Vagina (tissue), 2 donors: ENCODE measurements at places on chromosomes 4 and X. TPM values are rescaled to one million over a fixed set of nuclear protein-coding genes. Genes with fewer than 3 reads are reported as not detected.
A peak's percentile ranks its signal among the peaks of the same experiment; 100 is the strongest.

- H3K4me3 ChIP-seq: no peak overlapping the region
- no peak overlapping the region for H3K27ac ChIP-seq
- DNase-seq: no peak
- no peaks in the 10 kb centered on the region for H3K27me3 ChIP-seq
- no peaks in the 10 kb centered on the region for H3K36me3 ChIP-seq
- no peaks in the 10 kb centered on the region for H3K4me1 ChIP-seq
Observed at GRCh38 chr4:188779581-188779980, 640.3 kb downstream of the TRIML1 start.

GRCh38 chrX:115364670-115365069, 75.2 kb downstream of the LUZP4 start:
- no peak for DNase-seq
- H3K4me1 ChIP-seq: no peaks in the 10 kb centered on the region
- no peaks in the 10 kb centered on the region for H3K27me3 ChIP-seq
- no peaks in the 10 kb centered on the region for H3K36me3 ChIP-seq
- no peak overlapping the region for H3K27ac ChIP-seq
- H3K4me3 ChIP-seq: no peak overlapping the region

- no peak overlapping the region for H3K27ac ChIP-seq
- no peaks in the 10 kb centered on the region for H3K27me3 ChIP-seq
- no peaks in the 10 kb centered on the region for H3K36me3 ChIP-seq
- H3K4me1 ChIP-seq: peaks cover 5% of the 10 kb centered on the region
- no peak for DNase-seq
Observed at GRCh38 chr4:54082168-54082567, 17.8 kb upstream of the CHIC2 start.

DNA sequence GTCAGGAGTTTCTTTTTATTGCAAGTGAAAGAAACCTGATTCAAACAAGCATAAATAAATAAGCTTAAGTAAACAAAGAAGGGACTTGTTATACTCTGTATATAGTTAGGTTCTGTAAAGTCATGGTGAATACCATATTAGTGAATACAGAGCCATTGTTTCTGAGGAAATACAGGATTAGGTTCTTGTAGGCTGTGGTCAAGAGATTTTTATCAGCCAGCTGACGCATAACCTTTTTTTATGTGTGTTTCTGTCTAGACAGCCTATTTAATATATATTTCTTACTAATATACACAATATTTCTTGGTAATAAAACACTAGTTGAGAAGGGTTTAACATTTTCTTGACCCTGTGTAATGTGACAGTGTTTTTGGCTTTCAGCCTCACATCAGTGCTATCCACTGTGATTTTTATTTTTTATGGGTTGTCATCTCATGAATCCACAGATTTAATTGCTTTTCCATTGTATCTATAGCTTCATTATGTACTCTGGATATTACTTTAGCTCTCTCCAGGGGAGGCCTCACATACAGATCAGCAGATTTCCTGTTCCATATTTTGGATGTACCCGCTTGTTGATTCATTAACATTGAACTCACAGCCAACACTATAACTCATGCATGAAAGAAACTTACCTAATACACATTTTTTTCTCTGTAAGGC, 8.0 kb downstream of the HERC3 start:
- H3K27ac ChIP-seq: peak overlapping the region; percentile 54
- no peaks in the 10 kb centered on the region for H3K27me3 ChIP-seq
- H3K4me3 ChIP-seq: no peak overlapping the region

DNA sequence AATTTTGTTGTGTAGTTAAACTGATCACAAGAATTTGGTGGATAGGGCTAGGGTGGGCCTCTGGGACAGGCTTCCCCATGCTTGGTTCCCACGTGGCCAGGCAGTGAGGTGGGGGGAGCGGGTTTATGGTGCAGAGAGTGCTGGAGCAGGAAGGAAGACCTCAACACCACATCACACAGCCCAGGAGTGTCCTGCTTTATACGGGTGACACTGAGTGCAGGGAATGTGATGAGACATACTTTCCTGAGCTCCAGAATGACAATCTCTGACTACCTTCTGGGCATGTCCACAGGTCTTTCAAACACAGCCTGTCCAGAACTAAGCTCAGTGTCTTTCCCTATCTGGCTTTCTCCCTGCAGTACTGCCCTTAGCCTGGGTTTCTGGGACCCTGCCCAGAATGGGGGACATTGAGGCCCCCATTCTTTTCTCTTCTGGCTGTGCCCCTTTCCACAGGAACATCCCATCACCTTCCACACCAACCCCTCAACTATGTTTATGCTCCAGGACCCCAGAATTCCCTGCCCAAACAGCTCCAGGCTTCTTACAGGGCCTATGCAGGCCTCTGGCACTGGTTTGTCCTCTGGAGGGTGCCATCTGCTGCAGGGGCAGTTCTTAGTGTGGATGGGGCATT, 36.5 kb upstream of the RASL11B start:
- H3K27me3 ChIP-seq: no peaks in the 10 kb centered on the region
- peak overlapping the region; percentile 64 for H3K27ac ChIP-seq
- peaks cover 29% of the 10 kb centered on the region for H3K4me1 ChIP-seq
- DNase-seq: peak; percentile 82

DNA sequence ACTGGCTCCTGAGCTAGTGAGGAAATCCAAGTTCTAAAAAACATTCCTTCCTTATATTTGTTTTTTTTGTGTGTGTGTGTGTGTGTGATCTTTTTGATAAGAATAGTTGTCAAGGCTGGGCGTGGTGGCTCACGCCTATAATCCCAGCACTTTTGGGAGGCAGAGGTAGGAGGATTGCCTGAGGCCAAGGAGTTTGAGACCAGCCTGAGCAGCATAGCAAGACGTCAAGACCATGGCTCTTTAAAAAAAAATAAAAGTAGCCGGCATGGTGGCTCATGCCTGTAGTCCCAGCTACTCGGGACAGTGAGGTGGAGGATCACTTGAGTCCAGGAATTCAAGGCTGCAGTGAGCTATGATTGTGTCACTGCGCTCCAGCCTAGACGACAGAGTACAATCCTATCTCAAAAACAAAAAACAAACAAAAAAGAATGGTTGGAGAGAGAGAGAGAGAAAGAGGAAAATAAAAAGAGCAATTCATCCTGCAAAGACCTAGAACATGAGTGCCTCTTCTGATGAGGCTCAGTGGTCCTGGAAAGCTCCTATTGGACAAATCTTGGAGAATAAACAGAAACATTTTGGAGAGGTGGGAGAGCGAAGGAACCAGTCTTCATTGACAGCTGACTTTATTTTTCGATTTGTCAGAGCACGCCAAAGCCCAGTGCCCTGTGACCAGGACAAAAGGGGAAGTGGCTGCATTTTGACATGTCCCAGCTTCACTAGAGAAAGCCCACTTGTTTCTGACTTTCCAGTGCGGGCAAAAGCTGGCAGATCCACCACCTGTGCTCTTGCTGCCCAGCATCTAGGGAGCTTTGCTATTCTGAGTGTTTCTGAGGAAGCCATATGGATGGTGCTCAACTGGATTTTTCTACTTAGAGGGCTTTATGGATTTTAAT, 244.7 kb downstream of the PALLD start:
- H3K4me3 ChIP-seq: no peak overlapping the region
- no peaks in the 10 kb centered on the region for H3K36me3 ChIP-seq
- DNase-seq: no peak
- H3K27me3 ChIP-seq: no peaks in the 10 kb centered on the region
- H3K27ac ChIP-seq: peak overlapping the region; percentile 40
- peaks cover 12% of the 10 kb centered on the region for H3K4me1 ChIP-seq

Gene MAML3
- total RNA-seq: 16.2 TPM
